ENCODE measurements at places on chromosomes 7 and 10.

- no peak for DNase-seq
Measured at GRCh38 chr10:106242301-106242700, 922.2 kb downstream of the SORCS1 start.

DNA sequence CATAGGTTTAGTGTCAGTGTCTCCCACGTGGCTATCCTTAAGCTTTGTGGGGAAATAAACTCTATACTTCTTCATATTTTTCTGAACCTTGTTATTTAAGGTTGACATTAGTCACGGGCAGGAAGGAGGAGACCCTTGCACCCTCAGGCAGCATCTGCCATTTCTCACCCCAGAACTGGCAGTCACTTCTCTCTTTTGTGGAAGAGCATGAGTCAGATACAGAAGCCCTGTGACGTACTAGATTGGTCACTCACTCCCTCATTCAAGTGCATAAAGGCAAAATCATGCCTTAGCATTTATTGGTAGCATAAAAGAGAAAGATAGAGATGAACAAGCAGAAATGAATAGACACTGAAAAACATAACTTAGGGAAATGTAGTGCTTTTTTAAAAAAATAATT is 206.0 kb upstream of the MDFIC start:
- DNase-seq = no peak

- no peak for DNase-seq
Measured at GRCh38 chr7:131683536-131684125, 127.2 kb upstream of the PODXL start.

- no peak for DNase-seq
Measured at GRCh38 chr7:98703916-98704315, 86.8 kb downstream of the NPTX2 start.

- DNase-seq = no peak
Measured at GRCh38 chr7:84258628-84259027, 64.0 kb upstream of the SEMA3A start.

GRCh38 chr7:88881136-88881535 is 85.6 kb upstream of the TEX47 start:
- no peak for DNase-seq

- no peak for DNase-seq
Measured at GRCh38 chr7:37112876-37113275, 335.8 kb downstream of the ELMO1 start.

DNA sequence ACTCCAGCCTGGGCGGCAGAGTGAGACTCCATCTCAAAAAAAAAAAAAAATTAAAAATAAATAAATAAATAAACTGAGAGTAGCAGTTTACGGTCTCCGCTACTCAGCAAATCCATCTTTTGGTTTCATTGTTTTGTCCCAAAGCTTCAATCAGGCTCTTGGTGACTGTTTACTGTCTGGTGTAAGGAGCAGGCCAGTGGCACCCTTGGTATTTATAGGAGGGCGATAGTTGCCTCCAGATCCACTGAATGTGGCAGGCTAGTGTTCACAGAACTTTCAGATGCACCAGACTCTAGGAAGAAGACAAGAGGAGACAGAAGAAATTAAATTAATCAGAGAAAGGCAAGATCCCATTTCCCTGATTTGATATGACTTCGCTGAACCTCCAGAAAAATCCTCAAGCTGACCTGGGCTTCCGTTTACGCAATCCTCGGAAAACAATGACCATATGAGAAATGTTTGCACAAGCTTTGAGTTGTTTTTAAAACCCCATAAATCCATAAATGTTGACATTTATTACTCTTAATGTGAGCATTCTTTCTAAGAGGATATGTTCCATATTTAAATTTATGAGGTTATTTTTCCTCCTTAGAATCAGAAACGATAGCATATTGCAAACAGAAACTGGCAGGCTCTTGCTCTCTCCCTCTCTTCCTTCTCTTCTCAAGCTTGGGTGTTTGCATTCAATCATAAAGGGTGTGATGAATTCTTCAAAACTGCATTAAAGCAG is 7.1 kb upstream of the MUC3A start:
- no peak for DNase-seq

GRCh38 chr10:36066850-36067249 is 424.8 kb upstream of the FZD8 start:
- no peak for DNase-seq

DNA sequence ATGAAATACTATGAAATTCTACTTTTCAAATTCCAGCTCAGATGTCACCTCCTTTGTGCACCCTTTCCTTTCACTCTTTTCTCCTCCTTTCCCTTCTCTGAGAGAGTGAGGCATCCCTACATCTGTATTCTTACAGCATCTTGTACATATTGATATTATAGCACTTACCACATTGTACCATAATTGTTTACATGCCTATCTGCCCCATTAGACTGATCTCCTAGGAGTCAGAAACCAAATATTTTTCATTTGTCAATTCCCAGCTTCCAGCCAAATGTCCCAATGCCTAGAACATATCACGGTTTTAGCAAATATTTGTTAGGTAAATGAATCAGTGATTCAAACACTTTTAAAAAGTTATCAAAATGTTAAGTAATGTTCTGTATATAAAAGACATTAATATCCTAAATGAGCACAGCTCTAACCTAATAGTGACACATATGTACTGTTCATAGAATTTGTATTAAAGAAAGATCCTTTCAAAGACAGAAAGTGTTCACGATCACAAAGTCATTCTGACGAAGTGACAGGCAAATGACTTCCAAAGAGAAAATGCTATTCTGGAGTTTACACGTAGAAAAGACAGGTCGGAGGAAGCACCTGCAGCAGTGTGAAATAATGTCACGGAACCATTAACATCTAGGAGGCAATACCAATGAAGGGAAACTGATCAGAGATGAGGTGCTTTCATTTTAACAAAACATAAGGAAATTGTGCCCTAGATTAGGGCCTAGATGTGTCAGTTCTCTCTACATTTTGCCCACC is 774.2 kb downstream of the MAGI2 start:
- DNase-seq = no peak

- no peak for DNase-seq
Measured at GRCh38 chr10:131024259-131025131, 287.0 kb downstream of the TCERG1L start.

GRCh38 chr10:84269773-84270172 is 24.9 kb downstream of the RGR start:
- DNase-seq = no peak

GRCh38 chr10:96606216-96606615 is 19.4 kb upstream of the TM9SF3 start:
- DNase-seq = no peak

GRCh38 chr10:101902820-101903145 is 59.2 kb upstream of the KCNIP2 start:
- DNase-seq = no peak

- DNase-seq = no peak
Measured at GRCh38 chr7:43302211-43302711, 189.8 kb downstream of the HECW1 start.

DNA sequence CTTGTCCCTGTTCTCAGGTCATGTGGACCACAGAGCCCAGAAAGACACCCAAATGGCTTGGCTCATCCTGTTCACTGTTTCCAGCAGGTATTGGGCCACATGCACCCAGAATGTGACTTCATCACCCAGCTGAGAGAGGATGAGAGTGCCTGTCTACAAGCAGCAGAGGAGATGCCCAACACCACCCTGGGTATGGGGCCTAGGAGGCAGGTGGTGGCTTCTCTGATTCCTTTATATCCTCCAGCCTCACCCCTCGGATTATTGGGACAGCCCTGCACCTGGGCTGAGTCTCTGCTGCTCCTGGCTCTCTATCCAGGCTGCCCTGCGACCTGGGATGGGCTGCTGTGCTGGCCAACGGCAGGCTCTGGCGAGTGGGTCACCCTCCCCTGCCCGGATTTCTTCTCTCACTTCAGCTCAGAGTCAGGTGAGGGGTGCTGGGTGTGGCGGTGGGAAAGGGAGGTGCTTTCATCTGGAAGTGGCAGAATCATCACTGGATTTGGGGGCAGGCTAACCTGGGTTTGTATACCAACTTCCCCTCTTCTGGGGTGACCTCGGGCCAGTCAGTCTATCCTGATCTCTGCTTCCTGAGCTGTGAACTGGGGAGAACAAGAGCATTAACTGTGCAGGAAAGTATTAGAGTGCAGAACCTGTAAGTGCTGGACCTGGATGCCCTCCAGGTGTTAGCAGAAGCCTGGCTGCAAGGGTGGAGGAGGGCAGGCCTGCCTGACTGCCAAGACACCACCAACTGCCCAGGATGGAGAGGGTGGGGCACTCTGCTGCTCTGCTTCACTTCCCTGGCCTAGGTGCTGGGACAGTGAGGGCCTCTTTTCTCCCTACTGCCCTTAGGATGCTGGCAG is 5.2 kb downstream of the GHRHR start:
- DNase-seq = no peak

GRCh38 chr10:32190890-32191491 is 134.8 kb upstream of the KIF5B start:
- DNase-seq = no peak

- no peak for DNase-seq
Measured at GRCh38 chr10:72851509-72851908, 42.0 kb upstream of the OIT3 start.

- no peak for DNase-seq
Measured at GRCh38 chr7:2802101-2802500, 42.0 kb downstream of the GNA12 start.

- no peak for DNase-seq
Measured at GRCh38 chr10:124974131-124974530, 32.2 kb downstream of the ZRANB1 start.

GRCh38 chr7:122970740-122971725 is 24.5 kb downstream of the TAS2R16 start:
- DNase-seq = no peak

- no peak for DNase-seq
Measured at GRCh38 chr10:33005322-33006301, 47.6 kb upstream of the ITGB1 start.

DNA sequence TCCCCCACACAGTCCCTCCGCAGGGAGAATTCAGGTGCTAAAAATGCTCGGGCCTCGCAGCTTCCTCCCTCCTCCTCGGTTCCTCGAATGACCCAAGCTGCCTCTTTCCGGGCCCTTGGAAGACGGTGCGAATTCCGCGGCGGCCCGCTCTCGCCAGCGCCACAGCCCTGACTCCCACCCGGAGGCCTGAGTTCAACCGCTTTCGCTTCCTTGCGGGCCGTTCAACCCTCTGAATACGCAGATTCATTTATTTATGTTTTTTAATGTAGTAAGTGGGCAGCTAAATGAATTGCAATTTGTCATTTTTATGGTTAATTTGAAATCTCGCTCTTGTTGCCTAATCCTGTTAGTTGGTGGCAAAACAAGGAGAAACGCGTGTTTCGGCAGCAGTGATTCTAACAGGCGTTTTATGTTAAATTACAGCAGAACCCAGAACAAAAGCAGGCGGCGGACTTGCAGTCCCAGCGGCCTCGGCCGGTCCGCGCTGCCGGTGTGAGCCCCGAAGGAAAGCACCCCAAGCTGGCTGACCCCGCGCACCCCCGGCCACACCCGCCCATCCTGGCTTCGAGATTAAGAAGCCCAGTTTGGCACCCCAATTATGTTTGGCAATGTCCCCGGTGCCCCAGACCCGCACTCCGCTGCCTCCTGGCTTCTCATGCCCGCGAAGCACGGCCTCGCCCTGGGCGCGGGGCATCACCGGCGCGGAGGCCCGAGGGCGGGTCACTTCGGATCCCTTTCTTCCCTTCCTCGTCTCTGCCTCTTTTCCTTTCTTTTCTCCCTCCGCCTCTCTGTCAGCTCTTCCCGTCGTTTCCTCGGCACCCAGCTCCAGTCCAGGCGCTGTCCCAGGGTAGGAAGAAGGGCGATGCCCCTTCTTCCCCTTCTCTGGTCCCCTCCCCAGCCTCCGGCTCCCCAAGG is 75.9 kb downstream of the INSIG1 start:
- DNase-seq = no peak

GRCh38 chr7:82507976-82508677 is 64.5 kb upstream of the CACNA2D1 start:
- no peak for DNase-seq

- DNase-seq = no peak
Measured at GRCh38 chr7:137846827-137847567, at the start of gene DGKI. Gene DGKI, minus strand, starts transcription at chr7:137846974.

- no peak for DNase-seq
Measured at GRCh38 chr7:118324790-118325449, 100.4 kb downstream of the ANKRD7 start.

GRCh38 chr10:6979371-6979770 is 399.3 kb upstream of the PRKCQ start:
- DNase-seq = no peak

DNA sequence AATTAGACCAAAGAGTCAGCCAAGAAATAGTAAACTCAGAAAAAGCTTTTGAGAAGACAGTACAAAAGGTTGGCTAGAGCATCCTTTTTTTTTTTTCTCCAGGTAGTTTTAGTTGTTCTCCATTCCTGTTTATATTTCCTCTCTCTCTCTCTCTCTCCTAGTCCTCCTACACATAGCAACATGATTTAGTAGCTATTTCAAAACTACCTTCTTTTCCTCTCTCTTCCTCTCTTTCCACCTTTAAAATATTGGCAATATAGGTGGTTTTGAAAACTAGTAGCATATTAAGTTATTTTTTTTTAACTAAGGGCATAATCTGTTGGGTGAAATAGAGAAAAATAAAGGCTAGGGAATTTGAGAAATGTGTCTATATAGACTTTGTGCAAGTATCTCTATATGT is 5.0 kb downstream of the SKIDA1 start:
- DNase-seq = no peak

DNA sequence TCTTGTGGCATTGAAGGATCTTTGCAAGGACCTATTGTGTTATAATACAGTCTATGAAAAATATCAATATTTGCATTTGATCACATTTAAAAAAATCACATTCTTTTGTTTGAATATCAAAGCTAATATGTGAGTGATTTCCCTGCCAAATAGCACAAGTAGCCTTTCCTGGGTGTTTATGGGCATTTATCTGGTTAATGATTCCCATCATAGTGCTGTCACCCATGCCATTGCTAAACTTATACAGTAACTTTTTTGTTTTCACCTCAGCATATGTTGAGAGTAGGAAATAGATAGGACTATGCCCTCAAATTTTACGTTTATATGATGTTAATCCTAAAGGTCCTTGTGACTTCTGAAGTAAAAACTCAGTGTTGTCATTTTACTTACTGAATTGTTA is 136.9 kb downstream of the CFTR start:
- DNase-seq = no peak

GRCh38 chr7:8109196-8110022 is 140.8 kb downstream of the GLCCI1 start:
- no peak for DNase-seq

DNA sequence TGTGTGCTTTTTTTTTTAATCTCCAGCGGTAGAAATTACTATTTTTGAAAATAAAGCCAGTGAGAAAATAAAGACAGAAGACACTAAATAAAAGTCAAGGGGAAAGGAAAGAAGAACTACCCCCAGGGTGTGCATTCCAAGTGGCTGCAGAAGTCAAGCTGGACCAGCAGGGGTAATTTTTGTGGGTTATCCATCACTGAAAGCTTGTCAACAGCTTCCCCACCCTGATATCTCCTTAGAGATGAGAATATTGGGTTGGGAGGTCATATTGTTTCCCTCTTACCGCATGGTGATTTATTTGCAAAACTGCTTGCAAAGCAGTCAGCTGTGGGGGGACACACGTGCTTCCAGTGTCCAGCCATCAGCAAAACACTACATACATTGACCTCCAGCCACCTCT is 46.4 kb downstream of the FAM107B start:
- DNase-seq = no peak

All from esophagus squamous epithelium (tissue), 5 donors.